Stimulated activated CD4-positive, alpha-beta T cell treated with anti-CD3 and anti-CD28 coated beads, Interleukin-1b, Interleukin-23, amount 100 ng/mL, for 4 hours (primary cell): ENCODE measurements at places on chromosomes 5 and 9.

- DNase-seq: no peak
Measured at GRCh38 chr5:56668996-56669395, 146.4 kb upstream of the MAP3K1 start.

DNA sequence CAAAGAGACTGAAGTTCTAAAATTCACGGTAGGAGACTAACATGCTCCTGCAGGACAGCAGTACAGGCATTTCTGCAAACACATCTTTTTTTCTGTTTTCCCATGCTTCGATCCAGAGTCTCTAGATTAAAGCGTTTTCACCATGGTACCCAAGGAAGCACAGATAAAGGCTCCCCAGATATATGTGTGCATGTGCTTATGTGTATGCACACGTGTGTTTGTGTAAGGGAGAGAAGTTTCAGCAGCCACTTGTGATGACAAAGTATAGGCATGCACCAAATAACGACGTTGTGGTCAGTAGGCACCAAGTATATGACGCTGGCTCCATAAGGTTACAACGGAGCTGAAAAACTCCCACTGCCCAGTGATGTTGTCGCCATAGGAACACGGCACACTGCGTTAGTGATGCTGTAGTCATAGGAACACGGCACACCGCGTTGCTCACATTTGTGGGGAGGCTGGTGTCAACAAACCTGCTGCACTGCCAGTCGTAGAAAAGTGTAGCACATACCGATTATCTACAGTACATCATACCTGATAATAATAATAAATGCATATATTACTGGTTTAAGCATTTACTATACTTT, 21.7 kb downstream of the MED10 start:
- DNase-seq: no peak

DNA sequence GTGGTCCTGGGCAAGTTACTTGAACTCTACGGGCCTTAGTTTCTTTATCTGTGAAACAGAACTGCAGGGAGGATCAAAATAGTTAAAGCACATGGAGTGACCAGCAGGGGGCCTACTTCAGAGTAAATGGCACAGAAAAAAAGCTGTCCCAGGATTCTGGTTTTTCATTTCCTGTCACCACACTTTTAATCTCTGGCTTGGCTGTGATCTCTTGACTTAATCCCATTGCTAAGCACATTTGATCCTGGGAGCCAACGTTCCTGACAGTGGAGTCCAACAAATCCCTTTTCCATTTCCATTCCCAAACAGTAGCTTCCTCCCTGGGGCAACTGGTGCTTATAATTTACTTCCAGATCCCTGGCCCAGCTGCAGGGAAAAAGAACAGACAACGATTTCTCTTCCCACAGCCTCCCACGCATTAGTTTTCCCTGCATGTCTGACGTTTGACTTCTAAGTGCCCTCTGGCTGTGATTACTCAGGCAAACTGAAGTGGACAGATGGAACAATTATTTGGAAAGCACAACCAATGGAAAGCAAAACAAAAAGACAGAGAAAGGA, 136.5 kb upstream of the STK32A start:
- DNase-seq: no peak

DNA sequence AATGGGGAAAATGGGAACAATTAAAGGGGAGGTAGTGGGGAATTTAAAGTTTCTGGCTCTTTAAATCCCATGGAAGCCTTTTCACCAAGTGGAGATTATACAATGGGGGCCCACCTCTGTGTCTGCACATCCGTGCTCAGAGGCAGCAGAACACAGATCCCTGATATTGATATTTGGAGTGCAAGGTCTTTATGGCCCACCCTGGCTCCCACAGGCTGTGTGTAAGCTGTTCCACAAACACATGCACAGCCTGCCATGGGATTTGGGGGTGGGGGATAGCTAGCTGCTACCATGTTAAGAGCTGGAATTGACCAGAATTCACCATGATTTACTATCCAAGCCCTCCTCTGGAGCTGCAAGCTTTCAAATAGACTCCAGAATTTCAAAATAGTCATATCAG, 55.9 kb downstream of the RASGEF1C start:
- DNase-seq: no peak

GRCh38 chr5:152638996-152639552, 234.0 kb upstream of the NMUR2 start:
- no peak for DNase-seq

DNA sequence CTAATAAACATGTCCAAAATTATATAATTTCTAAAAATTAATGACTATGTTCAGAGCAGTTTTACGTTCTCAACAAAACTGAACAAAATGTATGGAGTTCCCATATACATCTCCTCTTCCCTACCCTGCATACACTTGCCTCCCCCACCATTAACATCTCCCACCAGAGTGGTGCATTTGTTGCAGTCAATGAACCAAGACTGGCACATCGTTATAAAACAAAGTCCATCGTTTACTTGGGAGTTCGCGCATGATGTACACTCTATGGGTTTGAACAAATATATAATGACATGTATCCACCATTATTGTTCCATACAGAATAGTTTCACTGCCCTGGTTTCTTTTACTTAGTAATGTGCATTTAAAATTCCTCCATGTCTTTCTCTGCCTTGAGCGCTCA, 130.1 kb downstream of the APBA1 start:
- no peak for DNase-seq

GRCh38 chr9:121608168-121608853, 43.1 kb upstream of the DAB2IP start:
- DNase-seq: no peak

DNA sequence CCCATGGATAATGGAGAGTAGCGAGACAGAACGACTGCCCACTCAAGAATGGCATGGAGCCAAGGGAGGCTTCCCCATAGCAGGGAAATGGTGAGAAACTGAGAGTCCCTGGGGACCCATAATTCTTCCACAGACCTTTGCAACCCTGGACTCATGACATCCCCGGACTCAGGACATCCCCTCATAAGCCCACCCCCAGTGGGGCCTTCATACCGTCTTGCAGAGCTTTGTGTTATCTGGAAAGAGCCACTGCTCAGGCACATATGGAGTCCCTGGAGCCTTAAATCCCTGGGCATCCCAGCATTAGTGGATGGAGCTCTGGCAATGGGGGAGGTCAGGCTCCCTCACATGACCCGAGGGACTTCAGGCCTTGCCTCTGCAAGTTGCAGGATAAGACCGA, 865.4 kb upstream of the ARRDC3 start:
- DNase-seq: no peak

DNA sequence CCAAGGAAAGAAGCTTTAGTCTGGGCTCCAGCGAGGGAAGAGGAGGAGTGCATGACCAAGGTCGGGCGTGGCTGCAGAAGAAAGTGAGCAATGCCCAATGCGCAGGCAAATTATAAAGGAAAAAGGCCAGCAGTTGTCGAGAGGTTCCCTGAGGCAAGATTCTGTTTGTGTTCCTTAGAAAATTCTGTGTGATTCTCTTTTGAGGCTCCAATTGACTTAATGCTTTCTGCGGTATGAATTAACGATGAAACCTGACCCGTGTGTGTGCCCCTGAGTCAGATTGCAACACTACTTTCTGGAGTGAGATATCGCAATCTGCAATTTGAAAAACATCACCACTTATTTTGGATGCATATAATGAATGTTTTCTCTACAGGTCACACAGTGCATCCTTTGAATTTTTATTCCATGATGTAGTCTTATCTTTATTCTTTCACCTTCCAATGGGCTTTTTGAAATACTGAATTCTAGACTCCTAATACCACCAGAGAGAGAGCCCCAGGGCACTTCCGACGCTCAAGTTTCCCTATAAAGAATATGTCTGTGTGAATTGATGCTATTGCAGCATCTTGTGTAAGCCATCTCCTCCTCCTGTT, 117.9 kb upstream of the IL6ST start:
- DNase-seq: no peak

DNA sequence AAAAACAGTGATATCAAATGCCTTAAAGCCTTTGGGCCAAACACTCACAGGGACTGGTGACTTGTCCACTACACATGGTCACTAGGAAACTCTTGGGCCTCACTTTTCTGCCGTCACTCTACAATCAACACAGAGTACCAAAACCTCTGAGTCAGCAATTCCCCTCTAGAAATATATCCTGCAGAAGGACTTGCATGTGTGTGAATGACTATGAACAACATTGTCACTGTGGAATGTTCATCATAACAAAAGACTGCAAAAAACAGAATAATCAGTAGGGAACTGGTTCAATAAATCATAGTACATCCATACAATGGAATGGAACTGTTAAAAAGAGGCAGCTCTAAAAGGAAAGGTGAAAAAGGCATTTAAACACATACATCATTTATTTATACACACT, 44.1 kb upstream of the SMU1 start:
- no peak for DNase-seq

DNA sequence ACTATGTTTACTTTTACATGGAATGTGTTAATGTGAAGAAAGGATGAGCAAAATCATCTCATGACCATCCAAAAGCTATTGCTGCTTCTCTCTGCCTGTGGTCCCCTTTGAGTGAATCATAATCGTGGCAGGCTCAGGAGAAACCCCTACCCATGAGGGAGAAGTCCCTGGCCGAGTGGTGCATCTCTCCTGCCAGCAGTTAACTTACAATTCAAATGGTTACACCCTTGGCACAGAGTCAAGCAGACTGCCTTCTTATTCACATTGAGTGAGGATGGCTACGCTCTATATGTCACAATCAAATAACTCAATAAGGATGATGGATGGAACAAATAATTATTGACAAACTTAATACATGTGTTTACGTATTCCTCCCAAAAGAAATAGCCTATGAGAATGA, 179.1 kb downstream of the FGF1 start:
- DNase-seq: no peak

GRCh38 chr5:142621227-142621626, 64.7 kb downstream of the FGF1 start:
- no peak for DNase-seq

DNA sequence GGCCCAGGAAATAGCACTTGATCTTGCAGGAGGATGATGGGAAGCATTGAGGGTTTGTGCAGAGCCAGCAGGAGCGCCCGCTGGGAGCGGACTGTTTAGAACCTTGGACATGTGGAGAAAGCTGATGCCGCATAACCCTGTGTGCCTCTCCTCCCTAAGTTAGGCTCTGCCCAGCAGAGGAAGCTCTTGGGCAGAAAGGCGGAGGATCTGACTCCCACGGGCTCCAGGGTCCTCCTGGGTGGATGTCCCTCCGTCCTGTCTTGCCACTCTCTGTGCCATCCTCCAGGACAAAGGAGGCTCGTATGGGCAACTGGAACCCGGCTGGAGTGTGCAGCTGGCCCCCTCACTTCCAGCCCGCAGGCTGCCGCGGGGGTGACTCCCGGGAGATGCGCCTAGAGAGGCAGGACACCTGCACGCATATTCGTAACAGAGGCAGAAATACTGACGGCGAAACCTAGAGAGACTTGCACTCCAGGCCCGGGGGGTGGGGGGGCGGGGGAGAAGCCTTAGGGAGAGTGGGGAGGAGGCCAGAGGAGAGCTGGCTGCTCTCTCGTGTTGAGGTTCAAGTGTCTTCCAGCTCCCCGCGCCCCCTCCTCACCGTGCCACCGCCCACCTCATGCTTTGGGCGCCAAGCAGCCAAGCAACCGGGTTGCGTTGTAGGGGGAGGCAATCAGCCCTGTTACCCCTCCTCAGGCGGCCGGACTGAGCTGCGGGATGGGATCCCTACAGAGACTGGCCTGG, 5.4 kb upstream of the FOXE1 start:
- DNase-seq: no peak

DNA sequence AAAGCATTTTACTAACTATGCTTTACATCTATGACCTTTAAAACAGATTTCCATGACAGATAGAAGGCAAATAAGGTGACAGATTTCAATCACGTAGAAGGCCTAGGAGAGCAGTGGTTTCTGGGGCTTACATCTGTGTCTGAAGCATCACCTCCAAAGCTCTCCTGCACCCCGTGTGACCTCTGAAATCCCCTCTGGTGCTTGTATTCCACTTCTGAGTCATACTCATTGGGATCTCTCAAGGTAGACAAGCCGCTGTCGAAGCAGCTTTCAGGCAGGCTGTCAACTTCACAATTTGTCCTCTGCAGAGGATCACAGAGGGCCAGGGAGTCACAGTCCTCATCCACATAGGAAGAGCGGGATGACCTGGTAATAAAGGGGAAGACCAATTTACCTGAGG, 62.2 kb downstream of the RASEF start:
- DNase-seq: no peak

DNA sequence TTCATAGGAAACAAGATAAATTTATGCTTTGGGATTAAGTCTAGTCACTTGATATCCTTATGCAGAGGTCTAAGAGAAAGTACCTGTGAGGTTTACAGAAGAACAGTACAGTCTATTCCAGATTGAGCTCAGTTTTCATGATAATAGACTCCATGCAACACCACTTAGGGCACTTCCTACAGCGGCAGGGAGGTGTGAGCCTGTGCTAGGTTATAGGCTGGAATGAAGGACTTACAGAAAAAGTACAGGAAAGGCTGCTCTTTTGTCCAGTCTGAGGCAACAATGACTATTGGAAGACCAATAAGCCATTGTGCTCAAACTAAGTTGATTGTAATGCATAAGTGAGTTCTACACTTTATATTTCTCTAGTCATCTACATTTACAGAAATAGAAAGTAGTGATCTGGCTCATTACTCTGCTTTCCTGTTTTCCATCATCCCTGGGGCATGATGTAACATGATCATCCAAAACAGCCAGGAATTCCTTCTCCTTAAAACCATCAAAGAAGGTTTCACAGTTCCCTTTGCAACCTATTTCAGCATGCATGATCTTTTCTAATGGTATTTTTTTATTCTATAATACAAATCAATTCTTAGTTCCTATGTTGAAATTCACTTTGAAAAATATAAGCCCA, 322.8 kb downstream of the SLF1 start:
- no peak for DNase-seq

DNA sequence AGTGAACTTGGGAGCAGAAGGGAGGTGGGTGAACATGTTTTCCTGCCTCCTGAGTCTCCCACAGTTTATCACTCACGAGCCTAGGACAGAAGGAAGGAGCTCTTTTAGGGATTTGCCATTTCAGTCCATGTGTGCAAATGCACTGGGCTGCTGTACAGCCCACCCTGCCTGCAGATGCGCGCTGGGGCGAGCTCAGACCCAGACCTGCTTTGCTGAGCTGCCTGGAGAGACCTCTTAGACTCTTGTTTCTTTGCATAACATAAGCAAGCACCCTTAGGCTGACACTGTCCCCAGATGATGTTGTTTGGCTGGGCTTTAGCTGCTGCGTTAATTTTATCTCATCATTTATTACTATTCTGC, 199.0 kb downstream of the CACNA1B start:
- DNase-seq: no peak

DNA sequence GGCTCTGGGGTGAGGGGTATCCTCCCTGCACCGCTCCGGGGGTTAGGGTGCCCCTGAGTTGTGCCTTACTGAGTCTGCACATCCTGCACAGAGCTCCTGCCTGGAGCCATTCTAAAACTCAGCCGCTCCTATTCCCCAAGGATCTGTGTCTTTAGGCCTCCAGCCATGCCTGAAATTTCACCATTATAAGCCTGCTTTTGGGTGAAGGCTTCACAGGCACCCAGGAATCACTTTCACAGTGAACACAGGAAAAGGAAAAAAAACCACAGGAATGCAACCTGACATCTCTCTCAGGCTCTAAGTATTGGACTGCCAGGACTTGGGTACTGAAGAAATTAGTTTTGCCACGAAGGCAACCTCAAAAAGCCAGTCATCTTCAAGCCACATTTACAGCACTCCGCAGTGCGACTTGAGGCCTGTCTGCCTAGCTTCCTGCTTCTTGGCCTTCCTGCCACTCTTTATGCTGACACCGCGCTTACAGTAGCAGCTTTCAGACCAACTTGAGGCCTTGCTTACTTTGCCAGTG, 30.9 kb downstream of the GALNT10 start:
- DNase-seq: peak; percentile 34

GRCh38 chr9:135930446-135931345, 23.4 kb upstream of the CAMSAP1 start:
- no peak for DNase-seq
